ENCODE measurements at places on chromosomes 16 and 17.

GRCh38 chr17:21318439-21318838 lies 33.9 kb downstream of the MAP2K3 start:
- DNase-seq, result peak; percentile 30

- no peak for DNase-seq
These were observed 13.6 kb downstream of the RSAD1 start for GRCh38 chr17:50492214-50492613.

DNA sequence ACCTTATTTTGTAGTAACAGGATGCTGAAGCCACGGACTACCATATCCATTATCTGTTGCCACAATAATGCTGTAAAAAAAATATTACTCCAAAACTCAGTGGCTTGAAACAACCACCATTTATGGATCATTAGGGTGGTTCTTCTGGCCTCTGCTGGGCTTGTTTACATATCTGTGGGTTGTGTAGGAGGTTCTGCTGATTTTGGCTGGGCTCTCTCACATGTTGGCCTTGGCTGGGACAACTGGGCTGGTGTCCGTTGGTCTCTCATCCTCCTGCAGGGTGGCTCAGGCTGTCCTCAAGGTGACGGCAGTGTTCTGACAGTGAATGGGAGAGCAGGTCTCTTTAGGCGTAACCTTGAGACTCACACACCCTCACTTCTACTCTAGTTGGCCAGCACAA lies 76.0 kb downstream of the GPR139 start:
- DNase-seq, result no peak

DNA sequence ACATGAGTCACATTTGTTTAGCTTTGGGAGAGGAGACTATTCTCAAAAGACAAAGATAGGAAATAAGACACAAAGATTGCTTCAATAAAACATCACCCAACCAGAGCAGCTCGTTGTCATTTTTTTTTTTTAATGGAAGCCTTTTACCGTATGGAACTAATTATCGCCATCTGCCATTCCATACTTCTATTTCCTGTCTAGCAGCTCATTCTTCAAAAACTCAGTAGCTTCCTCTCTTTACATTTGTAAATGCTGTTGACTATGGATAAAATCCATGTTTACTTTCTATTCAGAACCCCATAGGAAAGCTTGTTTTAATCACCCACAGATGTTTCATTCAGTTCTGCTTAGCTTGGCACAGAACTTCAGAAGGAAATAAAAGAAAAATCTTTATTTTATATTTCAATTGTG lies 110.0 kb upstream of the PSMD7 start:
- no peak for DNase-seq

DNA sequence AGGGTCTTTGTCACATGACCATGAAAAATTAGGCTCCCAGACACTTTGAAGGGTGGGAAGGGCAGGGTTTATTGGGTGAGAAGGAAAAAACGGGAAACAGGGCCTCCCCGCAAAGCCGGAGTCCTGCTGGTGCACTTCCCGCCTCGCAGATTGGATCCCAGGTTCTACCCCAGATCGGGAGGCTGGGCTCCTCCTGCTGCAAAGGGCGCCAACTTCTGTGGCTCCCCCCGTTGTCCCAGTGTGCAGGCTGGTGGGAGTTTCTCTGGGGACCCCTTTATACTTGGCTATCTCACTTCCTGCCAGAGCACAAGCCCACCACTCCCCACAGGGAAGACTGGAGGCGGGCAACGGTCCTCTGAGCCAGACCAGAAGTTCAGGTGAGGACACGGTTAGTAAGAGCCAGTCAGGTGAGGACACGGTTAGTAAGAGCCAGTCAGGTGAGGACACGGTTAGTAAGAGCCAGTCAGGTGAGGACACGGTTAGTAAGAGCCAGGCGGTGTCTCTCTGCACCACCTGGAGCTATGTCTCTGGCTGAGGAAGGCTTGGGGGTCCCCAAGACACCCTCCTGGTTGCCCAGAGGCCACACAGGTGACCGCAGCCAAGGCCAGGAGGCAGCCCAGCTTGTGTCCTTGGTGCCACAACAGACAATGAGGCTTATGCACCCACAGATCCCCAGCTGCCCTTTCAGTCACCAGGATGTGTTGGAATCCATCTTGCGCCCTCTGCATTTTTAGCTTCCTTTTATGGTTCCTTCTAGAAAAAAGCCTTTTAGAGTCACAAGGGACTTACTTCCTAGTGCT lies 48.1 kb upstream of the CHMP6 start:
- DNase-seq, result no peak

DNA sequence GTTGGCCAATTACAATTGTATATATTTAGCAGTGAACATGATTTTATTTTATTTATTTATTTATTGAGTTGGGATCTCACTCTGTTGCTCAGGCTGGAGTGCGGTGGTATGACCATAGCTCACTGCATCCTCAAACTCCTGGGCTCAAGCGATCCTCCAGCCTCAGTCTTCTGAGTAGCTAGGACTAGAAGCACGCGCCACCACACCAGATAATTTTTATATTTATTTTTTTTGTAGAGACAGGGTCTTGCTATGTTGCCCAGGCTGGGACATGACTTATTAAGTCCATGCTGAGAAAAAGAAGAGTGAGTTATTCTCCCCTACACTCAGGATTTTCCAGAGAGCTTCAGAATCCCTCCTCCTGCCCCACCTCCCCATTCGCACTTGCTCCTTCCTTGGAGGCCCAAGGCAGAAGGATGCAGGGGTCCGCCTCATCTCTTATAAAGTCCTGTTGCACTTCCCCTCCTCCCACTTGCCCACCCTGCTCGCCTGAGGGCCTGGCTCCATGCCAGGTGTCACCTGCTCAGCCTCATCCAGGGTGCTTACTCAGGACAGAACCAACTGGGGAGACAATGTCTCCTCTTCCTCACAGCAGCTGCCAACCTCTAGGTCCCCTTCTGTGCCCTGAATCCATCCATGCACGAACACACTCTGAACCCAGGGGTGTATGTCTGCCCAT lies 16.1 kb upstream of the SP2 start:
- DNase-seq, result no peak

DNA sequence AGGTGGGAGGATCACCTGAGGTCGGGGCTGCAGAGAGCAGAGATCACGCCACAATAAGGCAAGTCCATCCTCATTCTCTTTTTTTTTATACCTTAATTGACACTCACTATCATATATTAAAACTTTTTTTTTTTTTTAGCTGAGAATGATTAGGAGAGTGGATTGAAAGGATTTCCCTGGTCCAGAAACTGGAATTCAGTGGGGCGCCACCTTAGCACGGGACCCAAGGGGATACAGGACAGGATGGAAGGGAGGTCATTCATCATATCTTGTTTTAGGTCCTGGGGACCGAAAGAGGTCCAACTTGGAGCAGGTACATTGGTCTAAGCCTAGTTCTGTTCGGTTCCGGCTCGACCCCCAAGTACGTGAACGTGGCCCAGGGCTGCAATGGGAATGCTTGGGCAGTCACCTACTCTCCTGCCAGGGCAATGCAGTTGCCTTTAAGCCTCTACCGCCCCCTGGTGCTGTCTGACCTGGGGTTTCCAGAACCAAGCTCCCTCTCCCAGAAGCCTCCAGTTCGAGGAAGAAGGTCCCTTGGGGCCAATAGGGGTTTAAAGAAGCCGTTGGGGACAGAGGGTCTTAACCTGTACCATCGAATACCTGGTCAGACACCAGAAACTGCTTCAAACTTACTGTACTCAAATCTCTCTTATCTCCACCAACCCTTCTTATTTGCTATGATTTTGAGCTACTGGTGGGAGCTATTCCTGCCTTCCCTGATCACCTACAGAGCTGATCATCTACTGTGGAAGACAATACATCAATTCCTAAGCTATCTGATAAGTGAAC lies 19.9 kb upstream of the GPATCH8 start:
- DNase-seq, result peak; percentile 47
